Naive thymus-derived CD4-positive, alpha-beta T cell (primary cell): ENCODE measurements at places on chromosomes 13 and 19. TPM values are rescaled to one million over a fixed set of nuclear protein-coding genes. Genes with fewer than 3 reads are reported as not detected.

C19orf33 gene
- polyA plus RNA-seq, result not detected

GRK1 gene
- polyA plus RNA-seq, result not detected

GRCh38 chr19:13007292-13008045 is 12.2 kb downstream of the NFIX start:
- no peak overlapping the region for H3K27ac ChIP-seq
- peaks cover 12% of the 10 kb centered on the region for H3K27me3 ChIP-seq
- no peak overlapping the region for H3K4me3 ChIP-seq
- peaks cover 2% of the 10 kb centered on the region for H3K4me1 ChIP-seq
- no peaks in the 10 kb centered on the region for H3K36me3 ChIP-seq
- no peak for DNase-seq

- no peak for DNase-seq
- H3K36me3 ChIP-seq, result no peaks in the 10 kb centered on the region
- no peak overlapping the region for H3K4me3 ChIP-seq
- H3K27ac ChIP-seq, result no peak overlapping the region
- no peaks in the 10 kb centered on the region for H3K27me3 ChIP-seq
- no peaks in the 10 kb centered on the region for H3K4me1 ChIP-seq
Measured at GRCh38 chr13:37382146-37382545, 216.4 kb downstream of the POSTN start.
